ENCODE measurements at places on chromosomes 5 and 9.

DNA sequence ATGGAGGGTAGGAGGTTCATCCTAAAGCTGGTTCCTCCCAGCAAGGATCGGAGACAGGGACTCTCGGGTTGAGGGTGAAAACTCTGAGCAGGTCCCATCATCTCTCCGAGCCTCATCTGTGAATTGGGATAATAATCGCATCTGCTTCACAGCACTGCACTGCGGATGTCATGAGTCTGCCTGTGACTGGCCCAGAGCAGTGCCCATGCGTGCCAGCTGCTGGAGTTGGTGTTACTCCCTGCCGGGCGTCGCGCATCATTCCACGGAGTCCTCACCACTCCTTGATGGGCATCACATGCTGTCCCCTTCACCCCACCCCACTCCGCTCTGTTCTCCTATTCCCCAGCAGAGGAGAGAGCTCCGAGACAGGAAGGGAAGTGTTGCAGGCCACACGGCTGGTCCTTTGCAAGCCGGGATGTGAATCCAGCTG lies 35.1 kb upstream of the ORM1 start:
- DNase-seq, result no peak

GRCh38 chr5:39299962-39300361 lies 64.3 kb downstream of the C9 start:
- DNase-seq, result no peak

- DNase-seq, result no peak
These were observed 98.7 kb upstream of the IFNE start for GRCh38 chr9:21580636-21581378.

DNA sequence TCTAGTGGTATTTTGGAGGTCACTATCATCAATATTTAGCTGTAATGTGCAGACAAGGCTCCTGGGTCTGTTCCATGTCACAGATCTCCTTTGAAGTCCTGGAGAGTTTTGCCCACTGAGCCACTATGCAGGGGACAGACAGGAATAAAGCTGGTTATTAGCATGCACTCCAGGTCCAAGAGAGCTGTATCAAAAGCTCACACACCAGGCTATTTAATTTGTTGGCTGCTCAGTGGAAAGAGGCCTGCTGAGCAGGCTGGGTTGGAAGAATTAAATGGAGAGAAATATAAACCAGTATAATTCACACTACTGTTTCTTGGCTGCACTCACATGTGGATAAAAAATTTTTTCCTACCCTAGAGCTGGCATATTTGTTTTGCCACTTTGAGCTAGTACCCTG lies 113.8 kb upstream of the TAF11L2 start:
- no peak for DNase-seq

- no peak for DNase-seq
These were observed 807 bp upstream of the PLGRKT start for GRCh38 chr9:5438301-5439162.

- no peak for DNase-seq
These were observed 304.1 kb downstream of the CWC27 start for GRCh38 chr5:65072850-65073249.

DNA sequence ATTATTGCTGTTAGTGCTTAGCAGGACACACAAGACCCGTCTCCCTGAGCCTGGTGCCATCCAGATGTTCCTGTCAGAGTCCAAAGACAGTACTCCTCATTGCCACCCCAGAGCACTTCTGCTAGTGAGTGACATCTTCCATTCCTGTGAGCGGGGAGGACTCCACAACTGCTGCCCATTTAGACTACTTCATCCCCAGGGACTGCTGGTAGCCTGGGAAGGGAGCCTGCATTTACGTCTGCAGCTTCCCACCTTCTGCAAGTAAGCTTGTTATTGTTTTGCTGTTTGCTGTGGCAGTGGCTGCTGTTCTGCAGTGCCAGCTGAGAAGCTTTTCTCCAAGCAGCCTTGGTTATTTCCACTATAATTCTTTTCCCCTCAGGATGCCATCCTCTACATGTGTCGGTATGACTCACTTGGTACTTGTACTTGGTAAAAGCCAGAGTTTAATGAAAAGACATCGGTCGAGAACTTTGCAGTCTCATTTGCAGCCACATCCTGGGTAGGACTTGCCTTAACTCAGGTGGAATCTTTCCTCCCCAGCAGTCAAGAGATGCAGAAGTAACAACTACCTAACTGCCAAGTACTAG lies 10.6 kb upstream of the MAP1B start:
- DNase-seq, result no peak

- DNase-seq, result no peak
These were observed 963 bp upstream of the CAST start for GRCh38 chr5:96660971-96661854.

DNA sequence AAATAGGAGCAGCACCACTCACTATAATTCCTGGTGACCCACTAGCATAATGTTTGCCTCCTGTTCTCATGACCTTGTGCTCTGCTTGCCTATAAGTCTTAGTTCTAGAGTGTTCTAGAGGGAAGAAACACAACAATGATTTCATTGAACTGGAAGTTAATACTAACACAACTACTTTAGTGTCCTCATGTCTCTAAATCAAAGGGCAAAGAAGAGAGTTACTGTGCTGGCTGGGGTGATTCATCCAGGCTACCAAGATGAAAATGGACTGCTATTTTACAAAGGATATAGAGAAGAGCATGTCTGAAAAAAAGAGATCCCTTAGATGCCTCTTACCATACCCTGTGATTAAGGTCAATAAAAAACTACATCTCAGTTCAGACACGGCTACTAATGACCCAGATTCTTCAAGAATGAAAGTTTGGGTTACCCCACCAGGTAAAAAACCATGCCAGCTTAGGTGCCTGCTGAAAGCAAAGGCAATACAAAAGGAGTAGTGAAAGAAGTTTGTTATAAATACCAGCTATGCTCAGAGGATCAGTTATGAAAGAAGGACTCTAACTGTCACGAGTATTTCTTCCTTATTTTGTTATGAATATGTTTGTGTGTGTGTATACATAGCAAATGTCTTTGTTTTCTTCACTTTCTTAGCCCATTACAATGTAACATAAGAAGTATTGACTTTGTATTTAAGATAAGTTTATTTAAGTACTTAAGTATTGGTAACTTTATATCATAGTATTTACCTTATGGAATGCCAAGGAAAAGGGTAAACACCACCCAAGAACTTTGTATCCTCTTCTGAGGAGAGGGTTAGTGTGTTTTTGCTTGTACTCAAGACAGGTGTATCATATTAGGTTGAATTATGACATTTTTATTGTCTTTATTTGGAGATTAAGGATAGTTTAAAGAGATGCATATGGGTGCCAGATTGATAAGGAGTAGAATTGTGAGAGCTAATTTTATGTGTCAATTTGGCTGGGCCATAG lies 314.1 kb upstream of the PTGER4 start:
- no peak for DNase-seq

DNA sequence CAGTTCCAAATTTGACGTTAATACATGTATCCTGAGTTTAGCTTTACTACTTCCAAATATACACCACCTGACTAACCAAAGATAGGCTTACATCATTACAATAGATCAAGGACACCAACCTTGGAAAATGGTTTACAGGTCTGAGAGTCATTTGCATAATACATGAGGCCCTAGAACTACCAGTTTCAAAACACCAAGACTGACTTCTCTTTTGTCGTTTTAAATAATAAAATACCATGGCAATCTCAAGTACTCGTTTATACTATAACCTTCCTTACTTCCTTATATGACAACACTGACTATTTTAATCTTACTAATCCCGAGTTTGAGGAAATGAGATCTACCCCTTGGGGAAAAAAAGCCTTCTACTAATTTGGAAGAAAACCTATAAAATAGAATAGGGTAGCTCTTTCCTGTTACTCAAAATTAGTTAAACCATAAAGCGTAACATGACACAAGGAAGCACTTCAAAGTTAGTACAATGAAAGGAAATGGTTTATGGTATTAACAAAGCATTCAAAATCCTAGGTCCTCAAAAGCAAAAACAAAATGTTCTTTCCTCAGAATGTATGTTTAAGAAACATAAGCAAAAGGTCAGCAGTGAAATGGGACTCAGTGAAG lies 42.1 kb downstream of the UBQLN1 start:
- DNase-seq, result no peak

DNA sequence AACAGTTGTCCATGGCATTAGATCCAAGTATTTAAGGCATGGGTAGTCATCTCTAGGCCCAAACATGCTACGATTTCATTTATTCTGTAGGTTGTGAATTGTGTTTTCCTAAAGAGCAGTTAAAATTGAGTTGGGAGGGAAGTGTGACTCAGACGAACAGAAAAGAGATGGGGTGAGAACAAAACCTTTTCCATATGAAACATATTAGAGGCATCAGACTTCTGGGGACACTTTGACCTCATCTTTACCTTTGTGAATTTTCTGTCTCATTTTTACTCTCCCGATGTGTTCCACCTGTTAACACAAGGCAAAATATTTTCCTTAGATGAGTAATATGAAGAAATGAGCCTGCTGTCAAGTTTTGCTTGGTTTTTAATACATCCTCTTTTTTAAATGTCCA lies 181.3 kb downstream of the ESM1 start:
- no peak for DNase-seq

DNA sequence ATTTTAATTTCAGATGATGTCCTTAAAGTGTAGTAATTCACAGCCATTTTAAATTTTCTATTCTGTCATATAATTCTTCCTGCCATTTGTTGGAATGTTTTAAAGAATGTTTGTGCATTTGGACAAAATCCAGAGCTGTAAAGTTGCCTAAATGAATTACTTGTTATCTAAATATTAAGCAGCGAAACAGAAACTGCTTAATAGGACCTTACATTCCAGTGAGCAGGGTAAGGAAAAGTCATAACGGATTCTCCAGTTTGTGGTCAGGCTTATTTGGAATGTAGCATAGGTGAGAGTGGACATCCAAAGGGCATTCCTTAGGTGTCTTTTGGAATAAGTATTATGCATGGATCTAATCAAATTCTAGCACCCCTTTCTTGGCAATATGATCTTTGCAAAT lies 410.4 kb upstream of the PTPRD start:
- DNase-seq, result no peak

DNA sequence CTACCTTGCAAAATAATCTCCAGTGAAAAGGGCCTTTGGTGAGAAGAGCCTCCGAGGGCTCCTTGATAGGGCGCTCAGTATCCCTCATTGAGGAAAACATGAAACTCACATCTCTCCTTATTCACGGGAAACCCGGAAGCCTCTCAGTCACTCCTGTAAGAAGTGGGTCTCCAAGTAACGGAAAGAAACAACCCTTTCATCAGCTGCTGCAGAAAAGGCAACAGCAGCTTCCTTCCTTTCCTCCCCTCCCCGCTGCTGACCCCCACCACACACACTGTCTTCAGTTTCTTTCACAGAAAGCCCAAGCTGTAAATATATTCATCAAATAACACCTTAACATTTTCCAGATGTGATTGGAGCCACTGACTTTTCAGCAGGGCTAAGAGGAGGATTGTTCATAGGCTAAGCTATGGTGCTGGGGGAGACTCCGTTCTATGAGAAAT lies 81.4 kb downstream of the C9orf152 start:
- DNase-seq, result no peak

DNA sequence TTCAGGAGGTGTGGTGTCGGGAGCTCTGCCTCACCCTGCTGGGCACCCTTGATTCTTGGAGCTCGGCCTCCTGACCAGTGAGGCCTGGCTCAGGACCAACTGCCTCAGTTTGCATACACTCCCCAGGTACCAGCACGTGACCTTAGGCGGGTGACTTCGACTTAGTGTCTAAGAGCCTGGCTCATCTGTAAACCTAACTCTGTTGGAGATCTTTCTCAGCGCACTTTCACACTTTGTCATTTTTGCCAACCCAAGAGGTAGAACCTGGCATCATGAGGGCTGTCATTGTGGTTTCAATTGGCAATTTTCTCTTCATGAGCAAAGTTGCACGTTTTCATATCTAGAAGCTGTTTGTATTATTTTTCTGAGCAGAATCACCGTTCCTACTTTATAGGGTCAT lies 13.4 kb upstream of the WNK2 start:
- no peak for DNase-seq

DNA sequence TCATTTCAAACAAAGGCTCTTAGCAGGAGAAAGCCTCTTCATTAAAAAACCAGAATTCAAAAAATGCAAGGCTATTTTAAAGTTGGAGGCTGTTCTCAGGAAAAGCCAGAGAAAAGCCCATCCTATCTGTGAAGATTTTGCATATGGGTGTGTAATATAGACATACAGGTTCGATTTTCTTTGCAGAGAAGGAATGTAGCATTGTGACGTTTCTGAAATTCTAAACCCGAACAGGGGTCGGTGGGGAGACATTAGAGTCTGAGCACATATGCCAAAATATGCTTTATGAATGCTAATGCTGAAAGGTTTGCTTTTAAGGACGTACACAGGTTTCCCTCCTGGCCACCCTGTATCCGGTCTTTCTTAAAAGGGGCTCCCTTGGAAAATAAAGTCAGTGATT lies 363.1 kb upstream of the PAPPA start:
- DNase-seq, result no peak

All from iPS DF 6.9 (cell line).